Stimulated activated CD8-positive, alpha-beta memory T cell treated with anti-CD3 and anti-CD28 coated beads, Interleukin-7, amount 100 ng/mL, for 1 hour (primary cell): ENCODE measurements at places on chromosomes 6 and 20.

- no peak for DNase-seq
These were observed 139.1 kb downstream of the ARID1B start for GRCh38 chr6:156916130-156916801.

DNA sequence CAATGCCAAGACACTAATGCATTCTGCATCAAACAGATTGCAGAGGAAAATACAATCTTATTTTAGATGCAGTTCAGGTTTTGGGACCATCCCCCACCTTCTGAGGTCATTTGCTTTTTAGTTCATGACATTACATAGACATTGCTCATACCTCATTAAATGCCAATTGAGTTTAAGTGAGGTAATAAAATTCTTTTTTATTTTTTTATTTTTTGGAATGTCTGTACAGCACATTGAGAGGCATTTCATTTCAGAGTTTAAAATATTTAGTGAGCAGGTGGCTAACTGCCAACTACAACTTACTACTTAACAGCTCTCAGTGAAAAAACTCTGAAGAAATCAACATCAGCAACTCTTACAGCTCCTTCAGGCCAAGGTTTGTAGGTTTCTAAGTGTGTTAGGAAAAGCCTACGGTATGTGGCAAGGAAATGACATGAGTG, 482.2 kb upstream of the RNF217 start:
- DNase-seq = no peak

DNA sequence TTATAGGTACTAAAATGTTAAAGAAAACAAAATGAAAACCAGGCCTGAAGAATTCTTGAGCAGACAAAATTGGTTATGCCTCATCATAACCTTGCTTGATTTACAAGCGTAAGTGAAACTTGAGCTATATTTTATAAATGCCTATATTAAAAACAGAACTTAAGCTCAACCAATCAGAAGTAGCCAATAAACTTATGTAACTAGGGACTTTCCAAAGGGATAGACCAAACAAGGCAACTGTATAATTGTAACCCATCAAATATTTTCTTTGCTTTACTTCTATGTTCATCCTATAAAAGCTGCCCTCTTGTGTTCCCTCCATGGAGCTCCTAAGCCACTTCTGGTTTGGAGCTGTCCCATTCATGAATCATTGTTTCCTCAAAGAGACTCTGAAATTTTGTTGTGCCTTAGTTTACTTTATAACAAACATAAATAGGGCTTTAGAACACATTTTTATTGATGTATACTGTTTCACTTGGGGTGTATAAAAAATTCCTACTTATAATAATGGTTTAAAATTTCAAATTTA, 101.6 kb upstream of the CARMIL1 start:
- no peak for DNase-seq

GRCh38 chr6:53028467-53028866, 33.4 kb upstream of the GSTA4 start:
- no peak for DNase-seq

- no peak for DNase-seq
These were observed 29.6 kb upstream of the VAPB start for GRCh38 chr20:58359441-58359840.

- no peak for DNase-seq
These were observed 75.9 kb upstream of the MYL9 start for GRCh38 chr20:36465109-36466080.

GRCh38 chr6:4907602-4908001, 96.2 kb downstream of the RPP40 start:
- no peak for DNase-seq

GRCh38 chr20:61554617-61555016, 302.6 kb downstream of the CDH4 start:
- DNase-seq = no peak

GRCh38 chr6:128932061-128932460, 49.1 kb downstream of the LAMA2 start:
- DNase-seq = no peak

- DNase-seq = no peak
These were observed 601.2 kb upstream of the ARID1B start for GRCh38 chr6:156175971-156176421.

GRCh38 chr6:89611666-89612065, 26.9 kb downstream of the LYRM2 start:
- no peak for DNase-seq

DNA sequence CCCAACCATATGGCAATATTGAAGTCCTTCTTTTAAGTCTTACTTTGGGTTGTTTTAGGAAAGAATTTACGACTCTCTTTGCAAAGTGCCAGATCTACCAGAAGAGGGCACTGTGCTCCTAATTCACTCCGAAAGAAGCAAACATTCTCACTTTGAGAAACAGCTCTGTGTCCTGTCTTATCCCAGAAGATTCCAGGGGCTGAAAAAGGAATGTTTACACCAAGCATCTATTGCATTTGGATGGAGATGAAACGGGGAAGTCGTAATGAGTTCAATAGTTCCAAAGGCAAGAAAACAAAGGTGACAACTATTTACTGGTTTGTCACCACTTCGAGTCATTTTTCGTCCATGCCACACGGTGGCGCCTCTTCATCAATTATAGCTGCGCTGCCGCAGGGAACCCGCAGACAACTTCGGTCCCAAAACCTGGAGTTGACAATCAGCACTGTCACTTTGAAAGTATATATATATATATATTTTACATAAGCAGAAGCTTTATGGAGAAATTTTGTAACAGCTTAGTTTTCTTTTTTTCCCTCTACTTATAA, 121.6 kb downstream of the MOXD1 start:
- peak; percentile 40 for DNase-seq

DNA sequence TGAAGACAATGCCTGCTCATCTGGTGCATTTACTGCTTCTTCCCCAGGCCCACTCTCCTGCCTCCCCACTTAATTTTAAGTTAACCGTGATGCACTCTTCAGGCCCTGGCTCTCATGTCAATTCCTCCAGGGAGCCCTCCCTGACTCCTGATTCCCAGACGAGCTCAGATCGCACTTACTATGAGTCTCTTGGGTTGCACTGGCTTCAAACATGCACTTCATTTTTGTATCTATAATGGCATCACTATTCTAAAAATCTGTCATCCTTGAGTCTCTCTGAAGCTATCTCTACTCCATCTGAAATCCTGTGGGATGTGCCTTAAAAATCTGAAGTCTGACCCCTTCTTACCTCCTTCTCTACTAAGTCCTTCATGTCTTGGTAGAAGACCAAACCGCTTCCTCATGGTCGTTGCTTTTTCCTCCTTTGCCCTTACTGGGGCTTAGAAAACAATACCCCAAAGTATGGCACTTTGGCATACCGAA, 24.7 kb downstream of the COX4I2 start:
- no peak for DNase-seq

GRCh38 chr6:139325125-139325524, 33.3 kb upstream of the TXLNB start:
- DNase-seq = no peak

DNA sequence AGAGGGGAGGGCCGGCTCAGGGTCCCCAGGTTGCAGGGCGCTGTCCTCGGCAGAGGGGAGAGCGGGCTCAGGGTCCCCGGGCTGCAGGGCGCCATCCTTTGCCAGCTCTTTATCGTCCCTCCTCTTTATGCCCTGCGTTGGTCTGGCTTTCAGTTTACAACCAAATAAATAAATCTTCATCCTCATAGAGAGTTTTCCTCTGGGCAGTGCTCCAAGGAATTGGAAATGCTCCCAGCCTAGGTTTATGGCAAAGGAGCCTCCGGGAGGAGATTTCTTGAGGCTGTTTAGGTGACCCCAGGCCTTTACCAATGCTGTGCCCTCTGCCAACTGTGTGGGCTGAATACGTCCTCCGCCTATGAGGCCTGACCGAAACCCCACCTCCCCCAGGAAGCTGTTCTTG, 60.2 kb downstream of the CHMP4B start:
- no peak for DNase-seq

DNA sequence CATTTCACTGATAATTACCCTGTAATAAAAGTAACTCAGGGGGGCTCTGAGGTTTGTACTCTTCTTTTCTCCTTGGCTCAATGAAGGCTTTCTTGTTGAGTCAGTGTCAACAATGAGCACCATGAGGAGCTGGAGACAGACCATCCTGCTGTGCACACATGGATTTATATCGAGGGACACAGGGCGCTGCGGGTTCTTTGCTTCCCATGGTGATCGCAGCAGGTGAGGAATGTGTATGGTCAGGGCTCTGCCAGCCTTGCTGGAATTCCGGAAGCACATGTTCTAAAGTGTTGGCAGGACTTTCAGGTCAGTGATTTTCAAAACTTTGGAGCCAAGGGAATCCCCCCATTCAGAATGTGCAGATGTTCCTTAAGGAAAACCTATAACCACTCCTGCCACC, 27.1 kb downstream of the SMOC2 start:
- DNase-seq = no peak

DNA sequence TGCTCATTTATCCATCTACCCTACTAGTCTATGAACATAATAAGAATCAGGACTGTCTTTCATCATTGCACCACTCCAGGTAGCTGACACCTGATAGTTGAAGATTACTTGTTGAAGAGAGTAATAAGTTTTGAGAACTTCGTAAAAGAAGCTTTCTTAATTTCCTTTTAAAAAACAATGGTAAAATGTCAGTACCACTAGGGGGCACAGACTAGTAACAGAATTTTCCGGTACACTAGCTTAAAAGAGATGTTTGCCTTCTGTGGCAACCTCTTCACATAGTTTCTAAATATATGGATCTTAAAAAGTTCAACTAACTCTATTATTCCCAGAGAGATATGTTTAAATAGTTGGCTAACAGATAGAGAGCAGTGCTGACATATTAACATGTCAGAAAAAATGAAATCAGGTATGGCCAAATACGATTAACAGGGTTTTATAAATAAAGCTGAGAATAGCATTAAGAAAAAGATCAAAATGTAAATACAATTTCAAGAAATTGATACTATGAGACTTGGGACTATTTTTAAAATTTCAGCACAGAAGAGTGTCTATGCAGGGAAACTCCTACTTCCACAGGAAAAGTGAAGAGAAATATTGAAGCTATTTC, 5.4 kb upstream of the KCNQ5 start:
- no peak for DNase-seq

DNA sequence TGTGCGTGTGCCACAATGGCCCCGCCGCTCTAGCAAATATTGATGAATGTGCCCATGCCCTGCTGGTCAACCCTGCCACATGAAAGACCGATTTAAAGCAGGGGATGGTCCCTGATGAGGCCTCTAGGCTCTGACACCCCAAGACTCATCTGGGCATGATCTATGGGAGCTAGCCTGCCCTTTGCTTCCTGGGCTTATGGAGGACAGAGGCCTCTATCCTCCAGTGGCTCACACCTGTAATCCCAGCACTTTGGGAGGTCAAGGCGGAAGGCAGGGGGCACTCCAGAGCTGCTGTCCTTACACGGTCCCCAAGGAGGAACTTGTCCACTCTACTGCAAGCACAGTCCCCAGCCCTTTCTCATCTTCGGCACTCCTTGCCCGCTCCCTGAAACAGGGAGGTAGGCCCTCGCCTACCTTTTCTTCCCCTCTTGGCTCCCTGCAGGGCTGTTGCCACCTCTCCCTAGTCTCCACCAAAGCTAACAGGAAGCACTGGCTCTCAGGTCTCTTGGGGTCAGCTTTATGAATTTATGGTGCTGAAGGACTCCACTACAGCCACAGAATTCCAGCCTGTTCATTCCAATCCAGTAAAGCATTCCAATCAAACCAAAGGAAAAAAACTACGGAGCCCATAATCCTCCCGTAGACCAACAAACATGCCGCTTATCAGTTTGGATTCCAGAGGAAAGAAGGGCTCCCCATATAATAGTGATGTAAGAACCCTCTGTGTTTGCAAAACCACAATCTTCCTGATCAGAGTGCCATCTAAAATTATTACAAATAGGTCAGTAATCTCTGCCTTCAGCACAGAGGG, 48.7 kb upstream of the FOXQ1 start:
- DNase-seq = no peak

DNA sequence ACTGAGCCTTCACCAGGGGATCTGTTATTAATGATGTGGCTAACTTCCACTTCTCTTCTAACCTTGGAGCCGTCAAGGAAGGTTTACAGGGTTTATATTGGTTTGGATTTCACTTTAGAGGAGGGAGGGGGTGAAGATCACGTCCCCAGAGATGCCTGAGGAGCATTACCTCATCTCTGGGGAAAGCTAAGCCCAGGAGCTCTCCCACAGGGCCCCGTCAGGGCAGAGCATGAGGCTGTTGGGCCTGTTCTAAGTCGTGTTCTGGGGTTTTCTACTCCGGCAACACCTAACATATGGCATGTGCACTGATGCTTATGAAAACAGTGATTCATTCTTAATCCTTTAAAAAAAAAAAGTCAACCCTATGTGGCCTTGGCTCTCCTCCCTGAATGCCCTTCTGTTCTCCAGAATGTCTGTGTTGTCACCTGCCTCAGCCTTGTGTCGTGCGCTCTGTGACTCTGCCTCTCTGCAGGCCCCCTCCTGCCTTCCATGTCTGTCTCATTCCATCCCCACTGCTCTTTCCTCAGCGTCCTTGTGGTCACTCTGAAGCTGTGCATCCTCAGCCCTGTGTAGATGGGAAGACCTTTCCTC, 97.4 kb upstream of the JARID2 start:
- no peak for DNase-seq

- no peak for DNase-seq
These were observed 97.3 kb downstream of the ADGRB3 start for GRCh38 chr6:68732423-68732822.

- DNase-seq = no peak
These were observed 32.1 kb upstream of the JAG1 start for GRCh38 chr20:10705801-10706459.

GRCh38 chr6:151481786-151482185, 12.0 kb upstream of the CCDC170 start:
- no peak for DNase-seq

DNA sequence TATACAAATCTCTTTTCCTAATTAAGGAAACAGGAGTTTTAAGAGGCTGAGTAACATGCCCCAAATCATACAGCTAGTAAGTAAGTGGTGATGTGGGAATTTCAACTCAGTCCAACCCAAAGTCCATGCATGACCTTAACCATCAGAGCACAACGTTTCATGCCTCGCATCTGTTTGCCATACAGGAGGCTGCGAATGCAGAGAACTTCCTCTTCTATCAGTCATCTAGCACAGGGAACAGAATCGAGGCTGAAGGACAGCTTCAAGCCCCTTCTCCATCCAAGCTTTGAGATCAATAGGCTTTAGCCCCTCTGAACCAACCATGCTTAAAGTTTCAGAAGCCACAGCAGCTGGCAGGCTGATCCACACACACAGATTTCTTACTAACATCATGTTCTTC, 113.2 kb downstream of the MAFB start:
- no peak for DNase-seq

GRCh38 chr6:57021086-57021720, 25.3 kb upstream of the KIAA1586 start:
- DNase-seq = no peak

GRCh38 chr6:20188630-20189075, 23.6 kb downstream of the MBOAT1 start:
- DNase-seq = no peak

GRCh38 chr20:46563170-46563859, 12.9 kb upstream of the OCSTAMP start:
- no peak for DNase-seq

DNA sequence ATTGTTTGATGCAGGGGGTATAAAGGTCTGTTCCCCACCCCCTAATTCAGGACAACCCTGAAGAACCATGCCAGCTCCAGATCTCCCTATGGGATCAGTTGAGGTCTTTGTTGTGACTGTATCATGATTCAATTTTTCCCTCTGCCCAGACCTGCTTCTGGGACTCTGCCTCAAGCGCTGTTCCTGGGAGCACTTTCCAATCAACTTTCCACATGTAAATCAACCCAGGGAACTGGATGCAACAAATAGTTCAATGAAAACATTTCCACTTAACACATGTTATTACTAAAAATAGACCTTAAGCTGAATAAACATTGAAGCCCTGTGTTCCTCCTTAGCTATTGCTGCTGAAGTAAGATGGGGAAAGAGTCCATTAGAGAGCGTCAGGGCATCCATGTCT, 139.5 kb downstream of the C6orf58 start:
- no peak for DNase-seq

- DNase-seq = no peak
These were observed 314.3 kb downstream of the EPHA7 start for GRCh38 chr6:93105017-93105416.
